Karpas-422 (cell line): ENCODE measurements at places on chromosomes 7 and 10. TPM values are rescaled to one million over a fixed set of nuclear protein-coding genes. Genes with fewer than 3 reads are reported as not detected.

GRCh38 chr7:23956772-23957576 lies 247.0 kb downstream of the STK31 start:
- no peak for DNase-seq

Gene CTTNBP2
- not detected in 2 replicates for total RNA-seq

- DNase-seq = no peak
These were observed 16.1 kb upstream of the CSGALNACT2 start for GRCh38 chr10:43122096-43122495.

Gene NOS3
- 59.8 and 62.5 TPM in 2 replicates for total RNA-seq

DNA sequence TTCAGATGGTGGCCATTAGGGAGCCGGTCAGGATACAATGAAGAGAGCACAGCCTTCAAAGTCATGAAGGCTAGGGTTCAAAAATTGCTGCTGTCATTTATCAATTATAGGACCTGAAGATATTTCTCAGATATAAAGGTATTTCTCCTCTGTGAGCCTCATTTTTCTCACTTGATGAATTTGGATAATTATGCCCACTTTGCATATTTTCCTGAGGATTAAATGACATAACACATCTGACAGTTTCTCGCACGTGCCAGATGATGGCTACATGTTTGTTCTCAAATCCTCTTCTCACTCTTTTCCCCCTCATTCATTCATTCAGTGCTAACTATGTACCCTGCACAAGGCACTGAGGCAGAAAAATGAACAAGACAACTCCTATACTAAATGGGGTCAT lies 391.6 kb downstream of the INHBA start:
- no peak for DNase-seq

Gene PSMG3
- total RNA-seq = 29.9 and 70.4 TPM in 2 replicates

Gene LRIT1
- total RNA-seq = not detected in 2 replicates

- DNase-seq = no peak
These were observed 170.3 kb downstream of the NEURL1 start for GRCh38 chr10:103663802-103664201.

DNA sequence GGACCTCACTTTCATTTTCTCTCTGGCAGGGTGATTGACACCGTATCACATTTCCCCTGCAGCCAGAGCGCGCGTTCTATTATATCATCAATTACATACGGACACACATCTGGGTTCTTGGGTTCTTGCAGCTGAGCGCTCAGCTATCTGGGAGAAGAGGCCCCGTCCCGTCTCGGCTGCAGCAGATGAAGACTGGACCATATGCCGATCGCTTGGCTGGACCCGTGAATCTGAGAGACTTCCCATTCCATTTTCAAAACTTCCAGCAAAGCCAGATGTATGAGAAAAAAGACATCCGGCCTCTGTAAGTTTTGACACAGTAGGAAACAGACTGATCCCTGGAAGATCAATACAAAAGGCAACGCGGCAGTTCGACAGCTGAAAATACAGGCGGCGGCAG lies 99.8 kb downstream of the JCAD start:
- DNase-seq = no peak

DNA sequence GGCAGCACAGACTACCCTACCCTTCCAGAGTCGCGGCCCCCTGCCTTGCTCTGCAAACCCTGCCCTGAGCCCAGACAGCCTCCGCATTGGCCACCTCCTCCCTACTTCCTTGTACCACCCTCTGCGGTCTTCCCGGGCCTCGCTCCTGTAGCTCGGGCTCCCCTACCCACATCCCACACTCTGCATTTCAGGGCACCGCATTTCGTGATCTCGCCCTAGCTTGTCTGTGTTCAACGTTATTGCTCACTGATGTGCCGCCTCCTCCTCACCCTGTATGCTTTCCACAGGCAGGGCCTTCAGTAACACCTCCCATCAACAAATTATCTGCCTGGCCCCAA lies 6.6 kb downstream of the PDIA4 start:
- DNase-seq = no peak

- no peak for DNase-seq
These were observed 533.0 kb downstream of the PTPRN2 start for GRCh38 chr7:158054611-158055010.

DNA sequence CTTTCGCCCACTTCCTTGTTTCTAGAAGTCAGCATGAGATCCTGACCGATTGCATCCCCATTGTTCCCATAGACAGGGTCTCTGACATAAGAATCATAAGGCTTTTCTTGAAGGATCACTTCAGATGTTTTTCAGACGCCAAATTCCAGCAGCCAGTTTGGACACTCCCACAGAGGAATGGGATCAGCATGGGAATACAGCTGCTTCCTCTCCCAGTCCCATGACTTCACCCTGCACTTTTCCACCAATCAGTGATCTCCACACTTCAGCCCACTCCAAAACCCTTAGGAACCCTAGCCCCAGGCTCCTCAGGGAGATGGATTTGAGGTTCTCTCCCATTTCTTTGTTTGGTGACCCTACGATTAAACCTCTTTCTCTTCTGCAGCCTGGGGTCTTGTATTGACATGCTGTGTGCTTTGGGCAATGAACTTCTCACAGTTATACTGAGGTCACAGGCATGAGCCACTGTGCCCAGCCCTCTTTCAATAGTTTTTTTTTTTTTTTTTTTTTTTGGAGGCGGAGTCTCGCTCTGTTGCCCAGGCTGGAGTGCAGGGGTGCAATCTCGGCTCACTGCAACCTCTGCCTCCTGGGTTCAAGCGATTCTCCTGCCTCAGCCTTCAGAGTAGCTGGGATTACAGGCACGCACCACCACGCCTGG lies 52.8 kb upstream of the CHST3 start:
- DNase-seq = no peak

GRCh38 chr7:107659666-107660065 lies 962 bp upstream of the SLC26A4 start:
- peak; percentile 82 for DNase-seq

Gene EEPD1
- total RNA-seq = 28.8 and 63.5 TPM in 2 replicates

- DNase-seq = peak; percentile 67
These were observed 922 bp upstream of the MYO1G start for GRCh38 chr7:44979481-44980392.

GRCh38 chr7:128217030-128217805 lies 23.9 kb upstream of the LEP start:
- DNase-seq = no peak

GRCh38 chr10:110200503-110200902 lies 6.9 kb upstream of the MXI1 start:
- DNase-seq = no peak

- DNase-seq = no peak
These were observed 8.9 kb upstream of the CYREN start for GRCh38 chr7:135179321-135179925.

DNA sequence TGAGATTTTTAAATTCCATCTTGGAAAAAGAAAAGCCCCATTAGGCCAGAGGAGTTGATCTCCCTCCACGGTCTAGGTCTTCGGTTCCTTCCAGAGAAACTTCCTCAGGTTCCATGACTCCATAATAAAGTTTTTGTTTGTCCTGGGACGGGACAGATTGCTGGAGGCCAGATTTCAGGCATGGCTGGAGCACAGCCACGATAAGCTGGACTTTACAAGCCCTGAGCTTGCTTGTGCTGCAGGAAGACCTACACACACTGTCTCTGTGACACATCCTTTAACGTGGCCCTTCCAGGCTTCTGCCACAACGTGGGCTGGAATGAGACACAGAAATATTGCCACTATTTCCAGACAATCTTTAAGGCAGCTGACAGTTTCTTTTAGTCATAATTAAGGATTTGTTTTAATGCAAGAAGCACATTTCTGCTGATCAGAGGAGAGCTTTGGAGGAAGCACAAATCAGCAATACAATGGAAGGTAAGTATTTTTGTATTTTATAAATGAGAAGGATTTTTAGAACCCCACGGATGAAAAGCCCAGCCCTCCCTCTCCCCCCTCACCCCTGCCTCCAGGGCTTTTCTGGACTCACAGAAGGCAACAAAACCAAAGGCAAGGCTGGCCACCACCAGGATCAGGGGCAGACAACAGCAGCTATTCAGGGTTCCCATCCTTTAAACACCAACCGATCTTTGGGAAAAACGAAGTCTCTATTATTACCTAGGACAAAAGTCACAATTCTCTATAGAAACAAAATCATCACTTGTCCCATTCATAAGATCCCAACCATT lies 6.5 kb downstream of the CTBP2 start:
- DNase-seq = no peak

DNA sequence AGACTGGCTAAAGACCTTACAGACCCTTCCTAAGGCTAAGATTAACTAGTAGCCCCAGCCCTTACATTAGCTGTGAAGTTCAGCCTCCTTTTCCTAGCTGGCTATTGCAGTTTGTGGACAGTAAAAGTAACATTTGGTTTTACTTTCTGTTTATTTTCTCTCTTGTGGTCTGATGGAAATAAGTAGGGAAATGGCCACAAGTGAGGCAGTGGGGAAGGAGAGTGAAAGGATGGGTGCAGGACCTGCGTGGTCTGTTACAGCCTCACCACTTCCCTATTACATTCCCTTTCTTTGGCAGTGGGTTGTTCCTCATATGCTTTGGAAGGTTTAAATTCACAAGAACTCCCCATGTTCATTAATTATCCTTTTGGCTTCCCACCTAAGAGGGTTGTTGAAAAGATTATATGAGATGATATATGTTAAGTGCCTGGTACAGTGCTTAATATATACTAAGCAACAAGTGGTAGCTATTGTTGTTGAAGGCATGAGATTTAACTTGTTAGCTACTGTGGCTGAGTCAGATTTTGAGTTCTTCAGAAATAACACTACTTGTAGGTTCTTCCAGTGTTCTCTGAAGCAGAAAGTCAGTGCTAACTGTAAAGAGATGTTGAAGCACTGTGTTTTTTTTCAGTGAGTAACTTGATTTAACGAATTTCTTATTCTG lies 181.7 kb downstream of the ST7 start:
- DNase-seq = no peak

DNA sequence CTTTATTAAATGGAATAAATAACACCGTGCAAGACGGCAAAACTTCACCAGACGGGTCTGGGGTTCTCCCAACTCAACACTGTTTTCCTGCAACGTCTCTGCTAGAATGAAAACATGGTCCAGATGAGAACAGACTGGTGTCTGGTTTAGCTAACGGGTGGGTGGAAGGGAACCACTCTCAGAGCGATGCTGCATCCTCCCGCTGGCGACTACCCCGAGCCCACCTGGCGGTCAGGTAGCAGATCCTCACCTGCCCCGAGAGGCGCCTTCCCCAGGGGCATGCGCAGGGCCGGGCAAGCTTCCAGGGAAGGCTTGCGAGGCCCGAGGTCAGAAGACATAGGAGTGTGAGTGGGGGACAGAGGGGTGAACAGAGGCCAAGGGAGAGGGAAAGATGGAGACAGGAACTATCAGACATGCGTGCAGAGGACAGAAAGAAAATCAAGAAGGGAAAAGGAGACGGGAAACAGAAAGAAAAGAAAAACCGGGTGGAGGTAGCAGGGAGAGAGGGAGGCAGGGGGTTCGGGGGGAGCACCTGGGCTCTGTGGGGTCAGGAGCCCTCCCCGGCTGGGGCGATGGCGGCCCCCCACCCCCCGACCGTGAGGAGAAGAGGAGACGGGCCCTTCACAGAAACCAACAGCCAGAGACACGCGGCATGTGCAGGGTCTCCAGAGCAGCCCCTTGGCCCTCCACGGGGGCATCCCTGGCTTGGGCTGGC lies 222.0 kb downstream of the MAD1L1 start:
- DNase-seq = no peak

Gene NACAD
- 0.04 TPM in 1 of 2 replicates, not detected in the other for total RNA-seq

DNA sequence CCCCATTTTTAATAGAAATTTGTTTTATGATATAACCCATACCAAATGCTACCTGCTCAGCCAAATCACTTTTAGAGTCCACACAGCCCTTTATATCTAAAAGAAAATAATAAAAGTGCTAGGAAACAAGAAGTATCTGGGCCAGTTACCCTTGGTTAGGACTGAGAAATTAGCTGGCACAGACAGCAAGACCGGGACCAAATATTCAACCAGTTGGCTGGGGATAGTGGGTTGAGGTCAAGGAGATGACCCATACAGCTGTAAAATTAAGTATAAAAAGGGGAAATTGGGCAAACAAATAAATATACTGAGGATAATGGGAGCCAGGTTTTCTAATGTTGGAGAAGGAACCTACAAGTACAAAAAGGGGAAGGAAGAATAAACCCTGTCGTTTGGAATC lies 174.3 kb downstream of the IMMP2L start:
- DNase-seq = no peak

DNA sequence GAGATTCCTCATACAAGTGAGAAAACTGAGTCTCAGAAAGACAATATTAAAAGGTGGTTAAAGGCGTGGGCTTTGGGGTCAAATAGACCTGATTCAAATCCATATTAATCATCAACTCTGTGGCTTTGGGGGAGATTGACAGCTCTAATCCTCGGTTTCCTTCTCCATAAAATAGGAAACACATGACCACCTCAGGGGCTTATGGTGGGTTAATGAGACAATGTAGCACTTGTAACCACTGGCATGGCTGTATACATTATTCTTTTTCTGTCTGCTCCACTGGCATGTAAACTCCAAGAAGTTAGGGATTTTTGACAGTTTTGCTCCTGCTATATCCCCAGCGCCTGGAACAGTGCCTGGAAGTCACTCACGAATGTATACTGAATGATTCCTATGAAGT lies 120.8 kb upstream of the GAD2 start:
- DNase-seq = no peak

Gene DNAH11
- total RNA-seq = 0.04 TPM in 1 of 2 replicates, not detected in the other

- peak; percentile 84 for DNase-seq
These were observed 53.6 kb upstream of the TMEM72 start for GRCh38 chr10:44857363-44858016.

- no peak for DNase-seq
These were observed 97.8 kb upstream of the DDC start for GRCh38 chr7:50662996-50663395.

- no peak for DNase-seq
These were observed 1.9 kb downstream of the VWDE start for GRCh38 chr7:12401538-12402364.

Gene ING3
- 8.7 and 20.2 TPM in 2 replicates for total RNA-seq

DNA sequence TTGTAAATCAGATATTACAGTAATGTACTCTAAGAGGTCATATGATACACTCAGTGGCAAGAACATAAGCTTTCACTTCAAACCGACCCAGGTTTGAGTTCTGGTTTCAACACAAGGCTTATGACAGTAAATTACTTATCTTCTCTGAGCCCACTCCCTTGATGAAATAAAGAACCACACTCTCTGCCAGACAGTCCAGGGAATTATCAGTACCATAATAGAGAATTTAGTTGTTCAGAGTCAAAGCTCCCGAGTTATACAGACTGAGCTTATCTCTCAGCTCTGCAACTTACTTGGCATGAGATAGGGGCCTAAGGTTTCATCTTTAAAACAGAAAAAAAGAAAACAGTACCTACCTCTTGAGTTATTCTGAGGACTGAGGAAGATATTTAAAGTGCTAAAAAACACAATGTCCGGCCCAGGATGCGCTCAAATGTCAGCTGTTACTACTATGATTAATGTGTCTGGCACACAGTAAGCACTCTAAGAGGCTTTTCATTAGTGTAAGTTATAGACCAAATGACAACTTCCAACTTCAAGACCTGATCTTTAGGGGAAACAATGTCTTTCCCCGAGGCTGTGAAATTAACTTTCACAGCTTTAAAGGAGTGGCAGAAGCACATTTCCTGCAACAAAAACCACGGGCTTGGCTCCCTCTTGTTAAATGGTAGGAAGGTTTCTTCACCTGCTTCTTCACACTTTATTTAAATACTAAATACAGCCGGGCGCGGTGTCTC lies 38.1 kb downstream of the UBE2H start:
- no peak for DNase-seq

Gene GALNT17
- total RNA-seq = not detected in 2 replicates

- no peak for DNase-seq
These were observed 83.2 kb upstream of the KIF5B start for GRCh38 chr10:32139223-32140073.

GRCh38 chr10:132364594-132364970 lies 32.4 kb upstream of the PWWP2B start:
- DNase-seq = no peak

- DNase-seq = no peak
These were observed 94.0 kb downstream of the MBL2 start for GRCh38 chr10:52678611-52679010.

- no peak for DNase-seq
These were observed 2.1 kb downstream of the CAV2 start for GRCh38 chr7:116501425-116502167.

Gene GIMAP1
- 0.07 TPM in 1 of 2 replicates, not detected in the other for total RNA-seq
